ENCODE measurements at places on chromosomes 12 and 14.

DNA sequence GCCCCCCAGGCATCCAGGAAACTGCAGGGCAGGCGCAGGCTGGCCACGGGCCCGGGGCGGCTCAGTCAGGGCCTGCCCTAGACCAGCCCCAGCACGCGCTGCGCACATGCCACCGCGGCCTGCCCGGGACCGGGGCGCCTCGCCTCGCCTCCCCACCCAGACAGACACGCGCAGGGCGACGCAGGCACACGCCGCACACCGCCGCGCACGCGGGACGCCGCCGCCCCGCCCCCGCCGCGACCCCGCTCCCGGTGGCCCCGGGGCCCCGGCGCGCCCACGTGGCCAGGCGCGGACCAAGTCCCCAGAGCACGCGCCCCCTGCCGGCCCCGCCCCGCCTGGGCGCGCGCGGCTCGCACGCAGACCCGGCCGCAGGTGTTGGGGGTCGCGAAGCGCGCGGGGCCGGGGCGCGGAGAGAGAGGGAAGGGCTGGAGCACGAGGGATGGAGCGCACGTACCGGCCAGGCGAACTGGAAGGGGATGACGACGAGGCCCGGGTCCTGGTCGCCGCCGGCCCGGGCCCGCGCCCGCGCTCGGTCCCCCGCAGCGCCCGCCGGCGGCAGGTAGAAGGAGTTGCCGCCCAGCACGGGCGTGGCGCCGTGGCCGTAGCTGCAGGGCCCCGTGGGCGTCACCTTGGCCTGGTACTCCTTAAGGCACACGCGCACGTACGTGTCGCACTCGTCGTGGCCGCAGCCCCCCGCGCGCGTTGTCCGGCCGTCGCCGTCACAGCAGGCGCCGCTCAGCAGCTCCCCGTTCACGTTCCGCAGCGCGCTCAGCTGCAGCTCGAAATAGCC, 1.1 kb downstream of the JAG2 start:
- no peak for DNase-seq

GRCh38 chr12:15731940-15732339, 57.2 kb downstream of the EPS8 start:
- no peak for DNase-seq

DNA sequence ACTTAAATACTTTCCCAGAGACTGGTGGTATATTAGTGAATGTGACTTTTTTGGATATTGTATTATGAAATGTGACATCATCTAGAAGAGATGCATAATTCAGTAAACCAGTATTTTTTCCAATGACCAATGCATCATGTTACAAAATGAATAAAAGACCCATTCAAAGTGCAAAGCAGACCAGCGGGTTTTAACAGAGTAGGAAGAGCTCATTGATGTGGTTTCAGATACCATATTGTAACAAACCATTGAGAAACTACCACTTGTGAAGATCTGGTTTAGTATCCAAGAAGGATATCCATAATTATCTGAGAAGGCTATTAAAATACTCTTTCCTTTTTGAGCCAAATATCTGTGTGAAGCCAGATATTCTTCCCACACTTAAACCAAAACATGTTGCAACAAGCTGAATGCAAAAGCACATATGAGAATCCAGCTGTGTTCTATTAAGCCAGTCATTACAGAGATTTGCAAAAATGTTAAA, 47.7 kb downstream of the MVK start:
- DNase-seq, result no peak

- peak; percentile 99 for DNase-seq
Observed at GRCh38 chr12:54280468-54281260, at the start of gene HNRNPA1. Gene HNRNPA1, plus strand, starts transcription at chr12:54280726. Its CDS starts 82 bp downstream, at chr12:54280808.

GRCh38 chr12:67671419-67671818, 22.9 kb downstream of the DYRK2 start:
- DNase-seq, result no peak
